ENCODE measurements at places on chromosomes 4 and X. TPM values are rescaled to one million over a fixed set of nuclear protein-coding genes. Genes with fewer than 3 reads are reported as not detected.

The MAOA gene
- 9.6 TPM for total RNA-seq

The ARMCX1 gene
- 57.7 TPM for total RNA-seq

The GIMD1 gene
- not detected for total RNA-seq

The ZMAT1 gene
- 0.12 TPM for total RNA-seq

The OPHN1 gene
- 2.7 TPM for total RNA-seq

The CTSO gene
- total RNA-seq, result 6.5 TPM

The PAPSS1 gene
- total RNA-seq, result 124 TPM

The SPANXA1 gene
- not detected for total RNA-seq

The GABRG1 gene
- not detected for total RNA-seq

All from smooth muscle cell of the coronary artery (primary cell).